ENCODE measurements at places on chromosomes 6 and 20.

DNA sequence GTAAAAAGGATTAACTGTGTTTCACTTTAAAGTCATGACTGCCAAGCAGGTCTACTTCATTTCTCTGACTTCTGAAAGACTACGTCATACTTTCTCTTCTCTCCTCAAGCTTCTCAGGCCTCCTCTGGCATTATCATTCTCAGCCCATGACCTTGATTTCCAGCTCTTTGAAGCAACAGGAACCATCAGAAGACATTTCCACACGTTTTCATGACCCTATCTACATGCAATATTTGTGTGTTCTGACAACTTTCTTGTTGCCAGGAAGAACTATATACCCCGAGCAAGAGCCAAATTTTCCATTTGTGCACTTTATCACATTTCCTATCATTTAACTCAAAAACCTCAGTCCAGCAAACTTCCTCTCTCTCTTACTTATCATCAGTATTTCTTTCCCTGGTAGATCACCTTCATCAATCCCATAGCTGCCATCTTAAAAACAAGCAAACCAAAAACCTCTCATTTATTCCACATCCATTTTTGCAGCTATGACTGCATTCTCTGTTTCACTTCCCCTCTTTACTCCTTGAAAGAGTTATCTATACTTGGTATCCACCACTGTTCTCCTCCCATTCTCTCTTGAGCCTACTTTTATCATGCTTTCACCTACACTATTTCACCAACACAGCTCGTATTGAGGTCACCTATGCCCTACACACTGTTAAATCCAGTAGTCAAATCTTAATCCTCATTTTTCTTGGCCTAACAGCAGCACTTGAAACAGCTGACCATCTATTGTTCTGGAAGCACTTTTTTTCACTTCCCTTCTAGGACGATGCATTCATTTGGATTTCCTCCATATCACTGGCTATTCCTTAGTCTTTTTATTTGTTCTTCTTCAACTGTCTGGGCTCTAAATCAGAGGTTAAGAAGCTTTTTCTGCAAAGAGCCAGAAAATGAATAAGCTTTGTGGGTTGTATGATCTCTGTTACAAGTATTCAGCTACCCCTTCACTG lies 47.1 kb downstream of the STX7 start:
- DNase-seq, result no peak

DNA sequence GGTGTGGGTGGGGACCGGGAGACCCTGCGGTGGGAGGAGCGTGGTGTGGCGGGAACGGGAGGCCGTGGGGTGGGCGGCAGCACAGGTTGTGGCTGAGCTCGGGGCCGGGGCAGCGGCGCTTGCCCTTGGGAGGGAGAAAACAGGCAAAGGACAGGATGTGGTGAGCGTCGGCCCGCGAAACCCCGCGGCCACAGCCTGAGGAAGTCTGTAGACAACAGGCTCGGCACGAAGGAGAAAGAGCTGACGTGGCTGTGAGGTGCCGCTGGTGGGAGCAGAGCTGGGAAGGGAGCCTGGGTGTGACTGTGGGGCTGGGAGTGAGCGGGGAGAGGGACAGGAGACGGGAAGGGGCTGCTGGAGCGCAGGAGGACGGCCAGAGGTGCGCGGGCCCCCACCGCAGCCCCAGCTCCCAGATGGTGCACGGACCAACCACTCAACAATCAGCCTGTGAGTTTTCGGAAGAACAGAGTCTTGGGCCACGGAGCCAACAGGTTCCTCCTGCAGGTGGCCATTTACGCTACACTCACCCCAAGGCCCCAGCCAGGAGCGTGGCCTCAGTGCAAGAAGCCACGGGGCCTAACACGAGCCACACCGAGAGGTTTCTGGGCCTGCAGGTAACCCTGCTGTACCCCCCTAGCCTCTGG lies 202.8 kb downstream of the DLL1 start:
- no peak for DNase-seq

GRCh38 chr20:57736738-57737347 lies 27.0 kb upstream of the PMEPA1 start:
- DNase-seq, result no peak

DNA sequence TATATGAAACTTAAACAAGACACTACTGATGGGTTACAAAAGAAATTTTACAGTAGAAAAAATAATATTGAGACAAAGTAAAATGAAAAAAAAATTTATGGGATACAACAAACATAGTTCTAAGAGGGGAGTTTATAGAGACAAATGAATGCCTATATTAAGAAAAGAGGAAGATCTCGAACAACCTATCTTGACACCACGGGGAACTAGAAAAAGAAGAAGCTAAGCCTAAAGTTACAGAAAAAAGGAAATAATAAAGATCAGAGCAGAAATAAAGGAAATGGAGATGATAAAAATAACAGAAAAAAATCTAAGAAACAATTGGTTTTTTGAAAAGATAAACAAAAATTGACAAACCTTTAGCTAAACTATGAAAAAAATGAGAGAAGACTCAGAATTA lies 9.1 kb upstream of the ECHDC1 start:
- no peak for DNase-seq

DNA sequence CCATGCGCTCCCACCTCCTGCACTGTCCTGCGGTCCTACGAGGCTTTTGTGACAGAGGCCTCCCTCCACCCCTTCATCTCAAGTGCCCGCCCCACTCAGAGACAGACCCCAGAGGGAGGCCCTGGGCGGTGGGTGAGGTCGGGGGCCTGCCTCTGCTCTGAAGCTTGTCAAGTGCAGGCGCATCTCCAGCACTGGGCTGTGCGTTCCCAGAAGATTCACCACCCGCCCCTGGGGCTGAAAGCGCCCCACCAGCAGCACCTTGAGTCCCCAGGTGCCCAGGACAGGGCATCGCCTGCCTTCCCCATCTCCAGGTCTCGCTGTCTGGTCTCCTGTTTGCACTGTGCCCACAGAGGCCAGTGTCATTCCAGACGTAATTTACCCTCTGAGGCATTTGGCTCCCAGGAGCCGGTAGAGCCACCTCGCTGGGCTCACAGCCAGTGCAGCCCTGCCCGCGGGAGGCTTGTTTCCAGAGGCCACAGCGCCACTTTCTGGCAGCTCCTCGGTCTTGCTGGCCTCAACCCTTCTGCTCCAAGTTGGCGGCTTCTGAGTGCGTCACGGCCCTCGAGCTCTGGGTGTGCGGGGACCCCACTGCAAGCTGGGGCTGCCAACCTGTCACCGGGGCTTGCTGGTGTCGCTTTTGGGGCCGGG lies 191.1 kb downstream of the TAF4 start:
- peak; percentile 48 for DNase-seq

DNA sequence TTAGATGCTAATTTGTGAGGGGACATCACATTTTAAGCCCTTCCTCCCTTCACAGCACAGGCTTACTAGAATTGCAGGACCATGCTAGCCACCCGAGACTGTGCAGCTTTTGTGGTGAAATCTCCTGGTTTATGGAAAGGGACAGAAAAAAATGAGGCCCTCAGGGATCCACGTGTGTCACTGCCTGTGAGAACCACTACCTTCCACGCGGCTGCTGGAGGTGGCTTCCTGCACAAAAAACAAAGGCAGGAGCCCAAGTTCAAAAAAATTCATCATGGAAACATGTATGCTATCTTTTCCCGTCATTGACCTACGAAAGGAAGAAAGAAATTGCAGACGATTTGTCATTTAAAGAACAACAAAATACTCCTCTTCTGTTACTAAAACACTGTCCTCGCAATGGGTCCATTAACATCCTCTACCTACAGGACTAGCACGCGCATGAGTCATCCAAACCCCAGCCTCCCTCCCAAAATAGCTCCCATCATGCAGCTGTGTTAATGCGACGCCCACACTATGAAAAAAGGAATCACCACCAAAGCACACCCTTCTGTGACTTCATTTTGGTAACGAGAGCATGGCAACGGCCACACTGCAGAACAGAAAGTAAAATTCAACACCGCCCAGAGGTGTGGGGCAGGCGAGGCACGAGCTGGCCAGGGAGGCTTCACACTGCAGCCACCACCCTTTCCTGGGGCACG lies 45.7 kb downstream of the RAMACL start:
- no peak for DNase-seq

- DNase-seq, result peak; percentile 77
These were observed 62.9 kb upstream of the ZNF217 start for GRCh38 chr20:53656293-53657202.

DNA sequence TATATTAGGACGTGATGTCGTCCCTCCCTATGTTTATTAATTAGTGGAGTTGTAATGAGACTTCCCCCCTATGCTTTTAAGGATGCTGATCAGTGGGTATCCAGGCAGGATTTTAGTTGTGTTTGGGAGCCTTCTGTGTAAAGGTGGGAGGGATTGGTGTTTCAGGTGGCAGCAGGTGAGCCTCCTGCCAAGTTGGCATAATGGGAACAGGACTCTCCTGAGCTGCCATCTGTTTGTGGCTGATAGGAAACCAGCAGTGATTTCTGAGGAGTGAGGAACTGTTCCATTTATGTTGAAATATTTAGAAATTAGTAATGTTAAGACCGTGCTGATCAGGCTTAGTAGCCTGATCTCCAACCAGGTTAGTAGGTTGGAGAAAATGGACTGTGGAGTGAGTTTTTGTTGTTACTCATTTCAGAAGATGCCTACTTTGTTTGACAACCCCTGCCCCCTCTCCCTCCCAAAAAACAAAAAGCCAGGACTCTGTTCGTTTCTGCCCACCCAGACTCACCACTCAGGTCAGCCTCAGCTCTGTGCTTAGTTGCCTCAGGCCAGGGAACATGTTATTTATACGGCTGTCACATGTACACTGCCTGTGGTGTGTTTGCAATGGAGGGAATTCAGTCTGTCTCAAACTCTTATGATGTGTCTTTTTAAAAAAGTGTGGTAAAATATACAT lies 55.4 kb upstream of the TULP4 start:
- DNase-seq, result no peak

DNA sequence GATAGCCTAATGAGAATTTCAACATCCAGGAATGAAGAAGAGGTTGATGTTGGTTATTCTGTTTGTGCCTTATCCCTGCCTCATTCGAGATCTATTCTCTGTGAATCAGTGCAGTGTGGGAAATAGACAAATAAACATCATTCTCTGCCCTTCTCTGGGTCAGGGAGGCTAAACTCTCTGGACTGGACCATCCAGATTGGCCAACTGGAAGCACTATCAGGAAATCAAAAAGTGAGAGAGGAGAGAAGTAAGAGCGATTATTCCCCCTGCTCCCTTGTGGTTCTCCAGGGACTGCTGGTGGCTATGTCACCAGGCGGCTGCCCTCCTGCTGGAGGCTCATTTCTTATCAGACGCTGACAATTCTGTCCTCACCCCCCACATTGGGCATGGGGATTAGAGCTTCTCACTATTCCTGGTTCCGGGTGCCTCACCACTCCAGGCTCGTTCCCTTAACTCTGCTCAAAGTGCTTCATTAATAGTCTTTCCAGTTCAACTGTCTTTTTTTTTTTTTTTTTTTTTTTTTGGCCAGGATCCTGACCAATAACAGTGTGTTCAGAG lies 201.7 kb upstream of the RREB1 start:
- no peak for DNase-seq

DNA sequence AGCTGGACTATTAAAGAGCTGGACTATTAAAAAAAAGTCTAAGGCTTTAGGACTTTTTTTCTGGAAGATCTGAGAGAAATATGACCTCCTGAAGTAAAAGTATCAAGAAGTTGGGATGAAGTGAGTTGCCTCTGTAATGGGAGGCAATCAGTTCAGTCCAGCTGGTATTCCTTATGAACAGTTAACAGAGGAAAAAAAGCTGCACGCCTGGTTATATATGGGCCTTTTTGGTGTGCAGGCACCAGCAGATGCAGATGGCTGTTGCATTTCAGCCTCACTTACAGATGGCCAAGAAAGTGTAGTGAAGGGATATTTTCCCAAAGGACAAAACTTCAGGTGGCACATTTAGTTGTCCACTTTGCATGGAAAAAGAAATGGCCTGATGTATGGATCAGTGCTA lies 70.3 kb upstream of the ELOVL5 start:
- DNase-seq, result no peak

GRCh38 chr20:62602550-62602949 lies 39.8 kb upstream of the SLCO4A1 start:
- DNase-seq, result no peak

DNA sequence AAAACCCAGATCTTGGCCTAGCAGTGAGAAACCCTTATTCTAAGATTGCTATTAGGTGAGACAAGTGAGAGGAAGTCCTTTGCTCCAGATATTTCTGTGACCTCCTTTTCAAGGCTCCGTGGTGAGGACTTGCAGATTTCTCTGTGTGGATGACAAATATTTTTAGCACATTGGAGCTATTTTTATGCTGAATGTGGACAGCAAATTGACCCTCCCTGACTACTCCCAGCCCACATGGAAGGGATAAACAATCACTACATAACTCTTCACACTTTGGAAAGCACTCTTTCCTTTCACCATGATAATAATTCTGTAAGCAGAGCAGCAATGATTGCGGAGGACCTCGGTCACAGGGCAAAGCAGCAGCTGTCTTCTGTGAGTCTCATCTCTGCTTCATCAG lies 88.0 kb upstream of the ADGRF1 start:
- no peak for DNase-seq

GRCh38 chr6:44001318-44002066 lies 125.8 kb downstream of the MRPL14 start:
- DNase-seq, result peak; percentile 58

- DNase-seq, result no peak
These were observed 45.5 kb downstream of the ADNP start for GRCh38 chr20:50885781-50886180.

DNA sequence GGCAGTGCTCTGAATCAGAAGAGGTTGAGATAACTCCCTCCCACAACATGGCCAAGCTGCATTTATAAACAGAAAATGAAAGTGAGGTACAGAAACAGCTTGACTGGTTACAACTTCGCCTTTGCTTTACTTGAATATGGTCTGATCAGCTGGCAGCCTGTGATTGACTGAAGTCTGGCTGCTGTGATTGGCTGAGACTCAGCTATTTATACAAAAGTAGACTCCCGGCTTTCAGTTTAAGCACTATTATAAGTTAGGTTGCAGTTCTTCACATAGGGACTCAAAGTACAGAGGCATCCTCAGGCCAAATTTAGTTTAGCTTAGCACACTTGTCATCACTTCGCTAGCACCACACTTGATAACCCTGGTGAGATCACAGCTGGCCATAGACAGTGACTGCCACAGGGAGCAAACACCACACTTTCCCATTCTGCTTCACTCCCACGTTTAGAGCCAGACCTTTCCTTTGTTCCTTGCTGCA lies 362.6 kb downstream of the EPM2A start:
- DNase-seq, result peak; percentile 12

DNA sequence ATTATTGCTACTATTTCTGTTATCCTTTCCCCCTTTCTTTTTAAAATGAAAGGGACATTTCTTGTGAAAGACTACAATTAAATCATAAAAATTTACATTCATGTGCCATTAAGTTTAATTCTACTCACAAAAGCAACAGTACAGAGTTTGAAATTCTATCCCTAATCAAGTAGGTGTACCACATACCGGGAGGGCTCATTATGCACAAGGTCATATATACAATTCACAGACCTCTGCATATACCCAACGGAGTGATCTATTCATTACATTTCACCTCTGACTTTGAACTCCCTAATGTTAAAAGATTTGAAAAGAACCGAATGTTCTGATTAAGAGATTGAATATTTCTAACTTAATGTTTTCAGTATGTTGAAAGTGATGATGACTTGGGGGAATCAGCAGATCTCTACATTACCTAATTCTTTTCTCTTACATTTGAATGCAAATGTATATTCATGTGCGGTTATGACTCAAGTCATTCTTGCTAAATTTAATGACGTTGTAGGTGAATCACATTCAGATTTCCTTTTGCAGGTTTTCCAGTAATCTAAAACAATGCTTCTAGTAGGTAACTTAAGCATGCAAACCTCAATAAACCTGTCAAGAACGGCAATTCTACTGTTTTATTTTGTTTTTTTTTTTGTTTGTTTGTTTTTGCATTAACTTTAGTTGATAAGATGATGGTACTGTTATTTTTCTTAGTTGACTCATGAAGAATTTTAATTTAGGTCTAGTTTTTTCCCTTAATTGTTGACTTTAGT lies 7.3 kb downstream of the EYA4 start:
- DNase-seq, result peak; percentile 64

All from fibroblast of upper back skin (primary cell).